ENCODE measurements at places on chromosomes 7 and 10.

GRCh38 chr7:23242321-23242720 is 4.3 kb upstream of the GPNMB start:
- DNase-seq, result peak; percentile 32

GRCh38 chr7:81233208-81233940 is 314.5 kb upstream of the SEMA3C start:
- no peak for DNase-seq

DNA sequence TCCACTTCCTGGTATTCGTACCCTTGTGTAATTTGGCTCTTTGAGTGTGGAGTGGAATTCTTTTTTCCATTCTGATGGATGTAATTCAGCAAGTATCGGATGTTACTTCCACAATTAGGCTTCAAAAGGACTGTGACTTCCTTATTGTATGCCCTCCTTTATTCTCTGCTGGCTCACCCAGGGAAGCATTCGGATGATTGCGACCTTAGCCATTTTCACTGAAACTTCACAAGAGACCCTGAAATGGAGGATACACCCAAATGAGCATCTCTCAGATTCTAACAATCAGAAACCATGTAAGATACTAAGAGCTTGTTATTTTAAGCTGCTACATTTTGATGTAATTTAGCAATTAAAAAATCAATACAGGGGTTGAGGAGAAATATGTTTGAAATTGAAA is 493.1 kb downstream of the DNAJB9 start:
- DNase-seq, result no peak

- DNase-seq, result peak; percentile 91
These were observed 76.4 kb upstream of the CCNY start for GRCh38 chr10:35259769-35260397.

DNA sequence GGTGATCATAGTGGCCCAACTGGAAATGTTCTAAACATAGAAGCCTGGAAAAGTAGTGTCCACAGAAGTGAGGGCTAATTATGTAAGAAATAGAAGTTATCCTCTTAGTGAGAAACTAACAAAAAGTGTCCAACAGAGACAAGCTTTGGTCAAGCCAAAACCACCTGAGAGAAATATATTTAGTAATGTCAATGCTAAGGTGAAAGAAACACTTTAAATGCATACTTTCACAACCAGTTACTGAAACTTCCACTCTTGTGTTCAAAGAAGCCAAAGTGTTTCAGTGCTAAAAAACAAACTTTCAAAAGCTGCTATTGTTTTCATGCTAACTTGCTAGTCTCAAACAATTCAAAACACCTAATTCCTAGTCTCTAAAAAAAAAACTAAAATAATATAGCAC is 18.1 kb downstream of the RAB11FIP2 start:
- DNase-seq, result no peak

DNA sequence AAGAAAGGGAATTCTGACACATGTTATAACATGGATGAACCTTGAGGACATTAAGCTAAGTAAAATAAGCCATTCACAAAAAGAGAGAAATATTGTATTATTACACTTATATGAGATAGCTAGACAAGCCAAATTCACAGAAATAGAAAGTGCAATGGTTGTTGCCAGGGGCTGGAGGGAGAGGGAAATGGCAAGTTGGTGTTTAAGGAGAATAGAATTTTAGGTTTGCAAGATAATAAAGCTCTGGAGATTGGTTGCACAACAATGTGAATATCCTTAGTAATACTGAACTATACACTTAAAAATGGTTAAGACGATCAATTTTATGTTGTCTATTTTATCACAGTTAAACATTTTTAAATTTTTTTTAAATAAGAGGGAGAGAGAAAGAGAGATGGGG is 25.0 kb upstream of the ADD3 start:
- DNase-seq, result no peak

- no peak for DNase-seq
These were observed 171.7 kb downstream of the DNAJB6 start for GRCh38 chr7:157508477-157508881.

- no peak for DNase-seq
These were observed 118.2 kb upstream of the FAM133B start for GRCh38 chr7:92708111-92709042.

GRCh38 chr7:131365838-131366237 is 38.2 kb downstream of the MKLN1 start:
- DNase-seq, result no peak

DNA sequence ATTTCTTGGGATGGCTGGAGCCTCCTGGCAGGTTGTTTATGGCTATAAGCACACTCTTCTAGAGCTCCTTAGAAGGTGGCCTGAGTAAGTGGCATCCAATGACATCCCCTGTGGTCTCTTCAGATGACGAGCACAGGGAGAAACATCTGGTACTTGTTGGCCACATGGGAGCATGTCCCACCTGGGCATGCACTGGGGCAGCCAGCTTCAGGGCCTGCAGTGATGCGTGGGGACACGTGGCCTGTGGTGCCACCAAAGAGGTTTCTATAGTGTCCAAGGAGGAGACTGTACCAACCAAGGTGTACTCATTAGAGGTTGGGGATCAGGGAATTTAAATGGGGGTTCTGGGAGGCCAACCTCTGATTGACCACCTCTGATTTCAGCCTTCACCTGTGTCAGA is 125.5 kb downstream of the TRIL start:
- no peak for DNase-seq

GRCh38 chr10:22429146-22429545 is 83.8 kb downstream of the SPAG6 start:
- no peak for DNase-seq

DNA sequence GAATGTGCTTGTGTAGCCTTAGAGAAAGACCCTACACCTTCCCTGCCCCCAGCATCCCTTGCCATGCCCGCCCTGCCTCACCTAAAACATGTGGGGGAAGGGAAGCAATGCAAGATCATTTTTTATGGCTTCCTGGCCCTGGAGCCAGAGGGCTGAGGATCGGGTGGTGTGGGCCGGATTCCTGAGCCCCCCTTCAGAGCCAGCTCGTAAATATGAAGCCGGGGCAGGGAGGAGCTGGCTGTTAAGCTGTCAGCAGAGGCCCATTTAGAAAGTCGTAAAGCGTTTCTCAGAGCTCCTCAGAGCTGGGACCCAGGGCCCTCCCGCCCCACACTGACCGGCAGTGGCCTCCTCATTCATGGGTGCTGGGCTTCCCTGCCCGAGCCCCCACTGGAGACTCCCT is 23.9 kb downstream of the UNC5B start:
- no peak for DNase-seq

GRCh38 chr7:148458263-148458662 is 132.3 kb upstream of the C7orf33 start:
- DNase-seq, result no peak

DNA sequence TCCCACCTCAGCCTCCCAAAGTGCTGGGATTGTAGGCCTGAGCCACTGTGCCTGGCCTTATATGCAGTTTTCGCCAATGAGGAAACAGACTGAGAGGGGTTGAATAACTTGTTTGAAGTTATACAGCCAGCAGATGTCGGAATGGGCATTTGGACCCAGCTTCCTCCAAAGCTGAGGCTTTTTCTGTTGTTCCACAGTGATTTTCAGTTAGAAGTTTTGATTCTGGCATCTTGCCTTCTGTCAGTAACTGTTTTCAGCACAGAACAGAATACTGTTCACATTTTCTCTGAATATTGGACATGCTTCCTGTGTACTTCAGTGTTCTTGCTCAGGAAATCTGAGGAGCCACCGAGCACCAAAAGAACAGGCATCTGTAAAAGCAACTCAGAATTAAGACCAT is 287.2 kb downstream of the CAMK1D start:
- no peak for DNase-seq

DNA sequence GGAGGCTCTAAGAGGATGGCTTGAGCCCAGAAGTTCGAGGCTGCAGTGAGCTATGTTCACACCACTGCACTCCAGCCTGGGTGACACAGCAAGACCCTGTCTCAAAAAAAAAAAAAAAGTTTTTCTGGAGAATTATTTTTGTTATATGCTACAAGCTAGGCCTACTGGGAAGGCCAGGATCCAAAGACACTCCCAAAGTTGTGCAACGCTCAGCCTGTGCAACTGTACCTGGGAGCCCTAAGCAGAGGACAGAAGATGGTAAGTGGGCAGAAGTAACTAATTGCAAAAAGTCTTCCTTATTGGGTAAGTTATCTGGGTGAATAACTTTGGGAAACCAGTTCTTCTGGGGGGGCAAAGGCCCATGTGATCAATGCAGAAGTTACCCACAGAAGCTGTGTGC is 17.3 kb downstream of the HIP1 start:
- DNase-seq, result no peak

- DNase-seq, result no peak
These were observed 214.8 kb downstream of the MGMT start for GRCh38 chr10:129681856-129682255.

DNA sequence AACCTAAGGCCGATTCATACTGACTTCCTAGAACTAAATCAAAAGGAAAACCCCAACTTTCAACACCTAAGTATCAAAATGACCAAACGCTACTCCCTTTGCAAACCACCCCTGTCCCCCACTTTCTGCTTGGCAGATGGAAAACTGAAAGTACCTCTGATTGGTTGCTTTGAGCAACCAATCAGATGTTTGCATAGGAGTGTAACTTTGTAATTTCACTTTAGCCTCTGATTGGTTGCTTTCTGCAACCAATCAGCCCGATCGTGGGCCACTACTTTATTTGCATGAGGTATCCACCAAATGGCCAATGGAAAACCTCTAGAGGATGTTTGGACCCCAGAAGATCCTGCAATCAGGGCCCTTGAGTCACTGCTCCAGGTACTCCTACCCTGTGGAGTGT is 12.3 kb upstream of the SNX10 start:
- DNase-seq, result peak; percentile 34

DNA sequence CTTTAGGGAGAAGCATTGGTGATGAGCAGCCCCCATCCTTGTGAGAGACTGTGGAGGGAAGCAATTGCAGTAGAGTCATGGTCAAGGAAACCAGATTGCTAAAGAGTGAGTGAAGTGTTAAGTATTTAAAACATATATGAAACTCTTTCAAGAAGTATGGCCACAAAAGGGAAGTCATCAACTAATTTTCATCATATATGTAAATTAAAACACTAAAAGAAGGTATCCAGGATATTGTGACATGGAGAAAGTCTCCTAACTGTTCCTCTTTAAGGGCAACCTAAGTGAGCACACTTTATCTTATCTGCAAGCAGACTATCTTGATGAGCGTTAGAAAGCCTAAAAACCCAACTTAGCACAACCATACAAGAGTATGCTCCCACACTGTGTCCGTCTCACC is 69.7 kb downstream of the CD36 start:
- DNase-seq, result no peak

GRCh38 chr7:77282897-77283296 is 83.3 kb upstream of the FGL2 start:
- no peak for DNase-seq

- DNase-seq, result no peak
These were observed 293.4 kb upstream of the DKK1 start for GRCh38 chr10:52020702-52021101.

GRCh38 chr7:150378853-150379440 is at the start of gene ZNF775:
Gene ZNF775, plus strand, starts transcription at chr7:150379330. Its CDS starts 9,141 bp downstream, at chr7:150388471.
- peak; percentile 97 for DNase-seq

- DNase-seq, result no peak
These were observed at the start of gene DNAH11 for GRCh38 chr7:21542891-21543527. Gene DNAH11, plus strand, starts transcription at chr7:21543039. Its CDS starts 207 bp downstream, at chr7:21543246.

DNA sequence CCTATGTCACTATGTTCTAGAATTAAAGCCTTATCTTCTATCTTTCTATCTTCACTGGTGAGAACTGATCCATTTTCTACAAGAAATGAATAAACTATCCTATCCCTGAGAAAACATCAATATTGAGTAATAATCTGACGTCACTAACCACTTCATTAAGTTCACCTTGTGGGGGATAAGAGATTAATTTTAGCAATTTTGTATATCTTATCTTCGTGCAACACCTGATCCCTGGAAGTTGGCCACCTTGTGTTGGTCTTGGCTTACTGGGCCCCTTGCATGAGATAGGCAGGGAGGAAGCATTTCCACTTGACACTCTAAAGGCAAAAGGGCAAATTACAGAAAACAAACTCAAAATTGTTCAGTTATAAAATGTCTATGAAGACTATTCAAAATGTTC is 20.1 kb upstream of the OR6B1 start:
- no peak for DNase-seq

- DNase-seq, result no peak
These were observed 13.4 kb downstream of the PITRM1 start for GRCh38 chr10:3159152-3159551.

- peak; percentile 76 for DNase-seq
These were observed 121.3 kb upstream of the WIPF3 start for GRCh38 chr7:29684787-29685650.

GRCh38 chr7:121084748-121085336 is 96.3 kb downstream of the CPED1 start:
- peak; percentile 82 for DNase-seq

- peak; percentile 83 for DNase-seq
These were observed 174.9 kb upstream of the NRP1 start for GRCh38 chr10:33509231-33509831.

GRCh38 chr7:44964384-44964830 is 14.4 kb downstream of the MYO1G start:
- DNase-seq, result no peak

- no peak for DNase-seq
These were observed 537.1 kb upstream of the FOXK1 start for GRCh38 chr7:4144811-4145510.
